ENCODE measurements at places on chromosomes 7 and 10. TPM values are rescaled to one million over a fixed set of nuclear protein-coding genes. Genes with fewer than 3 reads are reported as not detected.
A peak's percentile ranks its signal among the peaks of the same experiment; 100 is the strongest.

- DNase-seq, result no peak
Measured at GRCh38 chr7:127683776-127684681, 32.0 kb downstream of the SND1 start.

DNA sequence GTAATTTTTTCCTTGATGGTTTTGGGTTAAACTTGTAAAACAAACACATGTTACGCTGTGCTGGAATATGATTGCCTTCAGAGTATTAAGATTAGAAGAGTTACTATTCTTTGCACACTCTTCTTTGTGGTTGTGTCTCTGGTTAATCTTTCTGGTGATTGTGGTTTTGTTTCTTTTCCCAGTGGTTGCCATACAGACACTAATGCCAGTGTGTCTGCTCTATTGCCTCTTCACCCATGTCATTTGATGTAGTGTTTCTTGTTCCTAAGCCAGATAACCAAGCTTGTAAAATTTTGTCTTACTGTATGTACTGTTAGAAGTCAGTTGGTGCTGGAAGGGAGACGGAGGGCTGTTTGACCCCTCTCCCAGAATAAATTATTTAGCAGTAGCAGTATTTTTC is 124.8 kb downstream of the PHTF2 start:
- DNase-seq, result no peak

DNA sequence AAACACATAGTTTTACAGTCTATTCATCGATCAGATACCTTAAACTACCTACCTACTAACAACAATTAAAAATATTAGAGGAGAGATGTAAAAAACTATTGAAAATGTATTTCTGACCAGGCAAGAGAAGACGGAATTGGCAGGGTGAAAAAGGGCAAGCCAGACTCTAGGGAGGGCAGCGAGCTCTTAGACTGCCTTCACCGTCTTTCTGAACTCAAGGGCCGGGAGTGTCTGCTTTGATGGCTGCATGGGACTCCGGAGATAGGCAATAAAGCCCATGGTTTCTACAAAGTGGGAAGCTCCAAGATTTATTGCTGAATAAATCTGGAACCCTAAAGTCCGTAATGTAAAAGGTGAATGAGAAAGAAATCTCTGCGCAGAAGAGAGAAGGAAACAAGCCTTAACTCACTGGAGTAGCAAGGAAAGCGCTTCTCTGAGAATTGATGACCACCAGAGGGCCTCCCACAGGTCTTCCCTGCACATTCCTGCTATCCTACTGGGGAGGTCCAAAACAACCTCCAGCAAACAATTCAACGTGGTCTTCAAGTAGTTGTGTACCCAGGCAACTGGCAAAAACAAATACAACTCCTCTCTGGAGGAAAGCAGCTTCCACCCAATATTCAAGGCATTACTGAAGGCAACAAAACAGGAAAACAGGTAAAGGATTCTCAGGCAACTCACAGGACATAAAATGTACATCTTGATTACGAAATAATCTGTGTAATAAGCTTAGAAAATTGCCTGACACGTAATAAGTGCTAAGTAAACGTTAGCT is 181.3 kb downstream of the SDK1 start:
- DNase-seq, result no peak

Gene XRCC2
- 16.6 TPM for total RNA-seq

Gene SLC18A3
- not detected for total RNA-seq

Gene RBM20
- 0.38 TPM for total RNA-seq

GRCh38 chr10:114925587-114926586 is 12.1 kb upstream of the TRUB1 start:
- peak; percentile 69 for DNase-seq

- DNase-seq, result no peak
Measured at GRCh38 chr7:25822823-25823222, 329.2 kb upstream of the NFE2L3 start.

- no peak for DNase-seq
Measured at GRCh38 chr10:10826125-10826524, 191.5 kb upstream of the CELF2 start.

Gene ZNF727
- not detected for total RNA-seq

DNA sequence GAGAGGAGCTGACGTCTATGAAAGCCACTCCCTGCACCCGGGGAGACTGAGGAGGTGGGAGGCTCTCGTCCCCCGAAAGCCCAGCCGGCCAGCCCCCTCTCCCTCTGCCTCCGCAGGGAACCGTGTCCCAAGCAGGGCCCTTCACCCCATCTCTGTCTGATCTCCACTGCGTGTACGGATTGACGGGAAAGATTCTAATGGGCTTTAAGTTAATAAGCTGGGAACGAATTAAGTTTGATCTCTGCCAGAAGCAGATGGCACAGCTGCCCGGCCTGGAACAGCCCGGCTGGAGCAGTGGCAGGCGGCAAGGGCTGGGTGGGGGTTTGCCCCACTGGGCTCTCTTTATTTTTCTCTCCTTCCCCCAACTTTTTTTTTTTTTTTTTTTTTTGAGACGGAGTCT is 6.1 kb upstream of the SLC29A4 start:
- no peak for DNase-seq

DNA sequence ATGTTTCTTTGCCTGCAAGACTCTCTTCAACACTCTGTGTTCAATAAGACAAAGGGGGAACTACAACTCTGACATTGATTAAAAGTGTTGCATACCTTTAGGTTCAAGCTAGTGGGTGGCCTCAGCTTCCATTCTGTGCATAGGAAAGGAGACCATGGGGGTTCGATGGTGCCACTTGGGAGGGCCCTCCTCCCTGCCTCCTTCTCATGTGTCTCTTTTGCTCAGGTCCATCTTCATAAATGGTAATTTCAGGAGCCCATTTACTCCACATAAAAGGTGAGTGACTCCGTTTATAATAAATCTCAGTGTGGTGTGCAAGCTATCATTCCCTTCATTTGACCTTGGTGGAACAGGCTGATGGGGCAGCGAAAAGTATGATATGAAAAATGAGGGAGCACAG is 285.1 kb downstream of the LRMDA start:
- DNase-seq, result no peak

Gene LIPM
- not detected for total RNA-seq

- DNase-seq, result peak; percentile 38
Measured at GRCh38 chr7:4659551-4660286, 22.4 kb upstream of the FOXK1 start.

GRCh38 chr10:58796824-58797223 is 284.2 kb downstream of the BICC1 start:
- DNase-seq, result no peak

DNA sequence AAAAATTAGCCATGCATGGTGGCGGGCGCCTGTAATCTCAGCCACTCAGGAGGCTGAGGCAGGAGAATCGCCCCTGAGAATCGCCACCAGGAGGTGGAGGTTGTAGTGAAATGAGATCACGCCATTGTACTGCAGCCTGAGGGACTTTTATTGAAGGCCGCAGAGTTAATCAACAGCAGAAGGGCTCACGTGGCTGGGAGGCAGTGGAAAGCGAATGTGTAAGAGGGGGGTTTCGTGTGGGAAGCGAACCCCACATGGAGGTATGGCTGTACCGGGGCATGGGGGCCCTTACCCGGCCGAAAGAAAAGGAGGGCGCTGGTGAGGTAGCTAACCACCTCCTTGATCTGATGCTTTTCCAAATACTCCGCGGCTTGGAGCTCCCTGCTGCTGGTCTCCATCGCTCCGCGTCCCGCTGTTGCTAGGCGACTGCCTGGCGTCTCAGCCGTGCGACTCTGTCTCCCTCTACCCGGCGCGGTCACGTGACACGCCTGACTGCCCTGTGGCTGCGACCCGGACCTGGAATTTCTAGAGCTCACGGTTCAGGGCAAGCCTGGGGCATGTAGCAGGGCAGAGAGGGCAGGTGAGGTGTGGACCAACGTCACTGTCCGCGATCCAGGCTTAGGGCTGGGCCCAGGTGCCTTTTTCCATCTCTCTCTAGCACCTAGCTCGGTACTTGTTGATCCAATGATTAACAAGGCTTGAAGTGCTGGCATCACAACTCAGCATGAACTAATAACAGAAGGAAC is at the start of gene EFCAB10:
TSS of gene EFCAB10 (minus strand) at position 428 of the 746 bp plus-strand sequence. CDS start at position 398, 30 bp downstream.
- peak; percentile 75 for DNase-seq

Gene NEUROD6
- total RNA-seq, result not detected

GRCh38 chr7:147638566-147638965 is 952.0 kb upstream of the C7orf33 start:
- no peak for DNase-seq

DNA sequence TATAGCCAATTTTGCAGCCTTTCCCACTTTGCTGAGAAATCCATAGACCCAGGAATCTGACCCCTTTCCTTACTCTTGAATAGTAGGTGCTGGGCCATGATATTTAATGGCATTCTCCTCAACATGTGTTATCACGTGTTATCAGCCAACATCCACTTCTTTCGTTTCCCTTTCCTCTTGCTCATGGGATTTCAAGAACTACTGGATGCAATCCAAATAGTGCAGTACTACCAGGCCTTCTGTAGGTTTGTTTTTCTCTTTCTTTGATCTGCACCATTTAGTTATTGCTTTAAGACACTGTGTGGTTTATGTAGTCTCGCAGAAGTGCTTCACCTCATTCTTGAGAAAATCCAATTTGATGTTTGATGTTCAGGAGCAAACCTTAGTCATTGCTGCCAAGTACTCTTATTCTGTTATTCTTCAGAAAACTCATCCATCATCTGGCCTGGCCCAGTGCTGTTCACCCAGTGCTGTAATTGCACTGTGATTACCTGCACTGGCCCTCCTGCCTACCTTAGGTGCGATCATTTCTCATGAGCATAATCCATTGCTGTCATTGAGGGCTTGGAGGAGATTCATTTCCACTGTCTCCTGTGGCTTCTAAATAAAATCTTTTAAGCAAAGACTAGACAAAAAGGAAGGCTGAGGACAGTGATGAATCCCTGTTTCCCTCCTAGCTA is 315.3 kb downstream of the BMPER start:
- DNase-seq, result no peak

Gene SORCS3
- not detected for total RNA-seq

DNA sequence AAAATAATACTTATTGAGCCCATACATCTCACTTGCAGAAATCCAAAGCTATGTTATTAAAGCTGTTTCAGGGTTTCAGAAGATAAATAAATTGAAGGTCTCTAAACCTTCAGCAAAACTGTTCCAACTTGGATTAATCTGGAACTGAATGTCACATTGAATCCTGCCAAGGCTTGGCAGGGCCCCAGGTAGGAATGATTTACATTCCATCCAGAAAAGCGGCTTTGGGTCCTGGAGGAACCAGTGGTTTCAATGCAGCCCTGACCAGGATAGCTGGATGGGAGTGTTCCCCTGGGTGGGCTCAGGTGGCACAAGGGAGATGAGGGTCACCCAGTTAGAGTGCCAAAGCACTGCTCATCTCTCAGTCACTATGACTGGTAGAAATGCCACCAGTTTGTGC is 37.0 kb upstream of the TMEM72 start:
- no peak for DNase-seq

Gene SLC26A3
- not detected for total RNA-seq

DNA sequence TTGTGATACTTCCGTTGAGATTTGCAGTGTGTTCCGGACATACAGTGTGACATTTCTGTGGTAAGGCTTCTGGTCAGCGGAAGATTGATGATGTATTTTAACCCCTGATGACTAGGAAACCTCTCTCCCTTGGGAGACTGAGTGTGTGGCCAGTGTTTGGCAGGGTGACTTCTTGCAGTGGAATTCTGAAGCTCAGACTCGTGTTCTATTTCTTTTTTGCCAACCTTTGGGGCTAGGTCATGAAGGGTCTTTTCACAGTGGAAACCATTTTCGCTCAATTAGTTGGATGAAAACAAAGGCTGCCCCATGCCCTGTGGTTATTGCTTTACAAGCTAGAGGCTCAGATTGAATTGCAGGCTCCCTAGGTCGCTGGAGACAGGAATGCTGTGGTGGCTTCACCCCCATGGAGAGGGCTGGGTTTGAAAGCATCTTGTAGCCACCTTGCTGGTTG is 288.9 kb downstream of the BBS9 start:
- DNase-seq, result no peak

- DNase-seq, result peak; percentile 27
Measured at GRCh38 chr10:28677888-28678686, 766 bp downstream of the BAMBI start.

DNA sequence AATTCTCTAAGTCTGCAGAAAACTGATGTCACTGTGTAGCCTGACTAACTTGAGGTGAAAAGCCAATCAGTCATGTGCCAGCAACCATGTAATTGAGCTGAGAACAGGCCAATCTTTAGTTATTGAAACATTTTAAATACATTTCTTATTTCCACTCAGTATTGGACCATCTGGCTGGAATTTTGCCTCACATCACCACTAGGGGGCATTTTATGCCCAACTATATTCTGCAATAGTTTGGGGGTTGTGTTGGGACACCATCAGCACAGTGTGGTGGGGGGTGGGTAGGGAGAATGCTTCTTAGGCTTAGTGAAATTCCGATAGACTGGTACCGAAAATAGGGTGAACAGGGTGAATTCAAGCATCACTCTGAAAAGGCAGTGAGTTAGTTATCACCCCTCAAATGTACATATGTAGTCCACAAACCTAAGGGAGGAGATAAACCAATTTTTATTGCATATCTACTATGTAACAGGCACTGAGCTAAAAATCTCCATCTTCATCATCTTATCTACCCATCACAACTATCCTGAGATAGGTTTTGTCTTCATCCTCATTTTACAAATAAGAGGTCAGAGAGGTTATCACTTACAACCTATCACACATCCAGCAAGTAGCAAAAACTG is 17.8 kb downstream of the NPSR1 start:
- DNase-seq, result peak; percentile 34

DNA sequence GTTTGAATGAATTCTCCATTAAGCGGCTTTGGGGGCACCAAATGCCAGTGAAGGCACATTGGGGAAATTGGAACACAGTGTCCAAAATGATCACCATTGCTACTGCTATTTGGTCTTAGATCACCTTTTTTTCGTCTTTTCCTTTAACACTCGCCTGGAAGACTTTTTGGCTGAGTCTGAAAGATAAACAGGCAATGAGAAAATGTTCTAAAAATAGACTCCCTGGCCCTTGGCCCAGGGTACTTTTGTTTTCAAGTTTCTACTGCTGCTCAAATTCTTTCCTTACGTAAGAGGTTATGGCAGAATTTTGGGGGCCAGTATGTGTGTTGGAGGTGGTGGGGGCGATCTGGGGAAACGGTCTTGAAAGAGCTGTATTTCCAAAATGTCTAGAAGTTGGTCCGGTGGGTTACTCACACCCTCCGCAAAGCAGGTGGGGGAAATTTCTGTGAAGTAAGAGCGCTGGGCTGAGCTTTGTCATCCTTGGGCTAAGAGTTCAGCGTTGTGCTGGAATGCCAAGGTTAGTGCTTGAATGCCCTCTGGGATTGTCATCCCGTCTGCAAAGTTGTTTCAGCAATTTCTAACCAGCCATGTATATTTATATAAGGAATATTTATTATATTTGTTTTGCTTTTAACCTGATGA is 1.3 kb upstream of the ITPRIP start:
- no peak for DNase-seq

Gene CLDN3
- not detected for total RNA-seq

GRCh38 chr7:108294595-108294994 is 161.6 kb downstream of the NRCAM start:
- DNase-seq, result no peak

DNA sequence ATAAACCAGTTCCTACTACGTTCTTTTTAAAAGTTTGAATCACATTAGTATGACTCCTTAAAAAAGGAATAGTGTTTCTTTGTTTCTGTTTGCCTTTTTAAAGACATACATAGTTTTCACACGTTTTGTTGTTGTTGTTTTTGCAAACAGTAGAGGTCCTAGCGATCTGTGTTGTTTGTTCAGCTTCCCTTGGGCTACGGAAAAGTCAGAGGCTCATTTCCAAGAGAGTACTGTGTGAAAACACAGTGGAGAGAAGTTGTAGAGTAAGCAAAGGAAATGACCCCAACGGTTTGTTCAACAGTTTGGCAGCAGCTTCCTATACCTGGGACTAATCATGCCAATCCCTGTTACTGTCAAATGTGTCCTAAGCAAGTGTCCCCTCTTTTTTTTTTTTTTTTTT is 87.1 kb upstream of the STEAP1 start:
- no peak for DNase-seq

Gene ARHGEF35
- total RNA-seq, result 2.8 TPM

GRCh38 chr10:22159180-22159579 is 58.6 kb downstream of the EBLN1 start:
- no peak for DNase-seq
